ENCODE measurements at places on chromosomes 1 and 21. TPM values are rescaled to one million over a fixed set of nuclear protein-coding genes. Genes with fewer than 3 reads are reported as not detected.

The OLFML2B gene
- 16.3 TPM for polyA plus RNA-seq

The LRRC39 gene
- 8.0 TPM for polyA plus RNA-seq

The CORT gene
- polyA plus RNA-seq, result 2.0 TPM

DNA sequence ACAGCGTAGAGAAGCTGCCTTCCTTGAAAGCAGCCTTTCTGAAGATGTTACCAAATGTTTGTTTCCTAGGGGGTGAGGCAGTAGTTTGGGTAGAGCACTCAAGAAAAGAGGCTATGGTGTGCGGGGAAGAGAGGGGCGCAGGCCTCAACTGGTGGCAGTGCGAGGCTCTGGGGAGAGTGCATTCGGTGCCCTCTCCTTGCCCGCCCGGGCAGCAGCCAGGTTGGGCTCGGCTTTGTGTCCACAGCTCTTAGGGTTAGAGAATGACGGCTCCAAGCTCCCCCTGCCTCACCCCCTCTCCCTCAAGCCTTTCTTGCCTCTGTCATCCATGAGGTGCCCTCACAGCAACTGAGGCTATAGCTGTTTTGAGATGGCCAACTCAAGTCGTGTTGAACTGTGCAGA is 899 bp upstream of the SLFNL1 start:
- no peak for DNase-seq

- no peak for DNase-seq
Measured at GRCh38 chr1:246748867-246749266, 24.7 kb downstream of the SCCPDH start.

- no peak for DNase-seq
Measured at GRCh38 chr1:236733653-236734052, 47.4 kb downstream of the ACTN2 start.

- no peak for DNase-seq
Measured at GRCh38 chr1:232302376-232303221, 327.3 kb downstream of the SIPA1L2 start.

- no peak for DNase-seq
Measured at GRCh38 chr1:24643363-24644099, 429 bp downstream of the SRRM1 start.

- DNase-seq, result no peak
Measured at GRCh38 chr1:11428789-11429188, 50.2 kb upstream of the DISP3 start.

DNA sequence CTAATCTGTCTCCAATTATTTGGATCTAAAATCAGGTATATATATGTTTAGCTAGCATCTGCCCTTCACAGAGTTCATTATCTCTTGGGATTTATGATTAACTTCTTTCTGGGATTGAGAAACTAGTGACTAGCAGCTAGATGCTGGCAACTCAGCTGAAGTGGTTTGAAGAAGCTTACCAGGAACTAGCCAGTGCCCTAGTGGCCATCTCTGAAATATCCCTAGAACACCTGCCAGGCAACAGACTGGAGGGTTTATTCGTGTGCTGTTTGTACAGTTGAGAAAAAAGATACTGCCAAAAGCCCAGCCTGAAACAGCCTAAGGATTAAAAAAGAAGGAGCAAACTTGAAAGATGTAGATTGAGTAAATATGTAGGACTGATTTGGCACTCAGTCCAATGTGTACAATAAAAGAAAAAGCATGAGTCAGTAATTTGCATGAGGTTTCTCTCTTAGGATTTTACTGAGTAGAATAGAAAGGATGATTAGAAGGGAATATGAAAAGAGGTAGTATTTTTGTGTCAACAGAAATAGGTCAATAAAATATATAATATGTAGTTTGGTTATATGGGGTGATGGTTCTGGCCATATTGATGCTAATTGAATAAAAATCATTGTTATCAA is 1144.6 kb upstream of the ADGRL2 start:
- DNase-seq, result no peak

GRCh38 chr1:183285746-183286145 is 99.7 kb downstream of the LAMC2 start:
- DNase-seq, result no peak
